GF-D8 (cell line): ENCODE measurements at places on chromosomes 2 and 18.

DNA sequence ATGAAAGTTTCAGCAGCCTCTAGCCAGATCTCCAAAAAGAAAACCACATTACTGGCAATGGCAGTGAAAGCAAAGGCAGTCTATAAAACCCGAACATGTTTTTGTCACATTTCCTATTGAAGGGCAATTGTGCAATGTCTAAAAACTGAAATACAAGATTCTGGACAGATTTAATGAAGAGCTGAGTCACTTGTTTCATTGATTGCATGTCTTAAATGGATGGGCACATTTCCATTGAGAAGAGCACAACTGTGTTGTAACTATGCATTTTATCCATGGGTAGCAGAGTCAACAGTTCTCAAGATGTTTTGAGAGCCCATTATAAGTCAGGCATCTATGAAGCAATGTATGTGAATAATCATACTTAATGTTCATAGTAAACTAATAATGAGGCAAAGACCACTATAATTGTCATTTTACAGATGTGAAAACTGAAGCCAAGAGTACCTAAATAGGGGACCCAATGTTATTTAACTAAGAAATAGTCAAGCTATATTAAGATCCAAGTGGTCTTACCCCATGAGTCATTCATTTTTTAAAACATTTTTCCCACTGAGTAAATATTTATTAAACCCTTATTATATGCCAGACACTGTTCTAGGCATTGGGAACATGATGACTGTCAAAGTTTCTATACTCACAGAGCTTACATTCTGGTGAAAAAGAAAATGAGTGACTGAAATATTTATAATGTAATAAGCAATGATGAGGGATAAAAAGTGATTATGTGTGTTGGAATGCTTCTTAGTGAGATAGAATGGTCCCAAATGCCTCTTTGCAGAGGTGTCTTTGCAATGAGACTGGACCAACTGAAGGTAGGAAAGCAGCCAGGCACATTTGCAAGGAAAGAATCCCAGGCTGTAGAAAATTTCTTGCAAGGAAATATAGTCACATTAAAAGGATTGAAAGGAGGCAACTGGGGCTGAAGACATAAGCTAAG, 818.9 kb upstream of the ACVR2A start:
- DNase-seq, result no peak

- peak; percentile 7 for DNase-seq
These were observed 101.9 kb upstream of the CTDP1 start for GRCh38 chr18:79577451-79578395.

- DNase-seq, result no peak
These were observed 47.9 kb upstream of the ITGAV start for GRCh38 chr2:186542002-186542401.

DNA sequence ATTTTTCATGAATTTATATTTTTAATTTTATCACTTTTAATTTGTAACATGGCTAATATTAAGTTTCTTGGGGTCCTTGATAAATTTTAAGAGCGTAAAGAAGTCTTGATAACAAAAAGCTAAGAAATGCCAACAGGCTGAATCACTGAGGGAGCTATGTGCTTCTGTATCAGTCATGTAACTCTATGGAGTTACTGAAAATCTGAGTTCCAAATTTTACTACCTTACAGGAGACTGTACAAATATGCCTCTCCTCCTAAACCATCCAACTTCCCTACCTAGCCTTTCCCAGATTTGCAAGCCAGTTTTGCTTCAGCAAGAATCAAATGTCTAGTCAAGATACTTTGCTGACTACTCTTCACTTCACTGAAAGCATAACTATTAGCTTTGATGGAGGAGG, 35.7 kb downstream of the FEZ2 start:
- no peak for DNase-seq

- no peak for DNase-seq
These were observed 9.1 kb downstream of the RND3 start for GRCh38 chr2:150478200-150478974.

GRCh38 chr18:69261406-69261805, 139.3 kb upstream of the DOK6 start:
- DNase-seq, result no peak

GRCh38 chr2:99662761-99663341, 173.0 kb upstream of the REV1 start:
- DNase-seq, result no peak

DNA sequence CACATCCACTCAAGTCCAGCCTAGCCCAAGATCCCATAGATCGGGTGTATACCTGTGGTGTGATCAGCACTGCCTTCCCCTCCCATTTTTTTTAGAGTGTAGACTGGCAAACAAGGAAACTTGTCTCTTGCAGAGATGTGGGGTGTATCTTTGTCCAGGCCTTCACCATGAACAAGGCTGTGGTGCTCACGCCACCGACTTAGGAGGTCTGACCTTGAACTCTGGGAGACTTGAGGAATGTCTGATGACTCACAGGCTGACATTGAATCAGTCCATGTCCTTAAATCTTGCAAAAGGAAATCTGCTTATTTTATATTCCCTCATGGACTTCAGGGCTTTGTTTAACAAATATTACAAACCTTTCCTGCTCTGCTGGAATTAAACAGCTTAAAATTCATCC, 4.5 kb upstream of the CTIF start:
- no peak for DNase-seq

- DNase-seq, result no peak
These were observed 941 bp downstream of the ZAP70 start for GRCh38 chr2:97714084-97714949.

GRCh38 chr2:227186751-227187150, 22.3 kb downstream of the COL4A3 start:
- no peak for DNase-seq

DNA sequence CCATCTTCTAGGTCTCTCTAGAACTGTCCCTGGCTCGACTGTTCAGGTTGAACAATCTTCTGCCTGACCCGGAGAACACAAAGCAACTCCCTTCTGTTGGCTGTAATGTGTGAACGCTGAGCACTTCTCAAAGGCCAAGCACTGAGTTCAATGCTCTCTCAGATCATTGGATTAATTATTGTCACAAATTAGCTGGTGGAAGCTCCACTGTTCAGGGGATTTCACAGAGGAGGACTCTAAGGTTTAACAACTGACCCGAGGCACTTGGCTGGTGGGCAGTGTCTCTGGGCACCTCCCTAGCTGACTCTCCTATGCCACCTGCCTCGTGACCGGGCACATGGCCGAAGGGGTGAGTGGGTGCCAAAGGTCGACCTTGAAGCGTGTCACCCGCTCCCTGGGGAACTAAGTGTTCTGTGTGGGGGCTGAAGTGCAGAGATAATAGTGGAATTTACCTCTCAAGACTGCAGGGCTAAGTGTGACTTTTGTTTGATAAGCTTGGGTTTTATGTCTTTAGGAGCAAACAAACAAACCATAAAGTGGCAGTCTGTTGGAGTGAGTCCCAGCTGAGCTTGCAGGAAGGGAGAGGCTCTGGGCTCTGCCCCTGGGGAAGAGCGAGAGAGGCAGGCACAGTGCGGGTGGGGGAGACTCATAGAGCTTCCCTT, 64.8 kb downstream of the BCL2L11 start:
- DNase-seq, result no peak

DNA sequence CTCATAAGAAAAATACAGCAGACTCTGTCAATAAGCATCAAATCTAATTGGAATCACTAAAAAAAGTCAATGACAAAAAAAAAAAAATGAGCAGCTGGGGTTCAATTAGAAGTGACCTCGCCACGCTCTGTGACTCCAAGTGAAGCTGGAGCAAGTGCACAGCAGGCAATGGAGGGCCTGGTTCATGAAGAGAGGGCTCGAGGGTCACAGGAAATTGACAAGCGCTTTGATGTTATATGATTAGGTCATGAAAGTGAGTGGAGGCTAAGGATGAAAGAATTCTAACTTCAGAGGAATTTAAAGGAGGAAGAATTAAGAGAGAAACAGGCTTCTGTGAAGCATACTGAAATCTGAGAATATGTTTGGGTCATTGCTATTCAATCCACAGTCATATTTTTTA, 85.4 kb upstream of the TMEM18 start:
- DNase-seq, result no peak
